Effector CD8-positive, alpha-beta T cell (primary cell): ENCODE measurements at places on chromosomes 4 and X.

DNA sequence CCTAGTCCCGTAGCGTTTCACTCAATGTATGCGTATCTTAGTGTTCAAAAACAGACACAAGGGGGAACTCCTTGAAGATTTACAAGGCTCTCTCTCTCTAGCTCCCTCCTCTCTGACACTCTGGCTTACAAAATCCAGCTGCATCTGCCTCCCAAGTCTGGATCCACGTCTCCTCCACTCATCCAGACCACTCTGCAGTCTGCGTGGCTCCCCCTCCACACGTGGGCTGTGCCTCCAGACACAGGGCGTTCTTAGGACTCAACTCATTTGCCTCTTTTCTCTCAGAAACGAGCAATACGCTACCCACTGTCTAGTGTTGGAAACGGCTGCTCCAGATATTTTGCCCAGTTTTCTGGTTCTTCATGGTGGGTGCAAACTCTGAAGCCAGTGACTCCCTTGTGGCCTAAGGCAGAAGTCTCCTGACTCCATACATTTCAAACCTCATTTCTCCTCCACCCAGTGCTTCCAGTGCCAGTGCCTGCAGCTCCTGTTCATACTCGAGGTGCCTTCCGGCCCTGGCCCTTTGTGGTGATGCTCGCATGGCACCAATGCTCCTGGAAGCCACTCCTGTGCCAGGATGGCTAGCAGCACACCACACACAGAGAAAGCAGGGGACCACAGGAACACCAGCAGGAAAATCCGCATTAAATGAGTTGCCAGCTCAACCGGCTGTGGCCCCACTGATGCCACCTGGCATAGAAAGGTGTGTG lies 24.1 kb downstream of the NAT8L start:
- DNase-seq, result no peak

- DNase-seq, result no peak
These were observed 103.8 kb upstream of the PSAPL1 start for GRCh38 chr4:7538518-7538917.

DNA sequence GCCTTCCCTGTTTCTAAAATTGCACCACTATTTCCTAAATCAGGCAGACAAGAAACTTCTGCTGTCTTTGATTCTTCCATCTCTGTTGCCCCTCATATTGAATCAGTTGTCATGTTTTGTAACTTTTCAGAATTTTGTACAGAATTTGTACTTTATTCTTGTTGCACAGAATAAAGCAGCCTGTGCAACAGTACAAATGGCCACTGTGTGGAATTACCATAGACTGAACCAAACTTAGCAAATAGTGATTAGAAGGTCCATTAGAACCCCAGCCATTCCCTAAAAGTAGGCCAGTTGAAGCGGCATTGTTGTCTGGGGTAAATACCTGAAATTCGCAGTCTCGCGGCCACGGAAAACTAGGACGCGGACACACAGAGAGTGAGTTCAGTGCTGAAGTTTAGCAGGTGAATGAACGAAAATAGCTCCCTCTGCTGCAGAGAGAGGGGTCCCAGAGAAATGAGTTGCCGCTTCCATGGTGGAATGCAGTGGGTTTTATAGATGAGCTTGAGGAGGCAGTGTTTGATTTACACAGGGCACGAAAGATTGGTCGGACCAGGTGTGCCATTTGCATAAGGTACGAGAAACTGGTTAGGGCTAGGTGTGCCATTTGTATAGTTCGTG lies 71.8 kb downstream of the C4orf33 start:
- DNase-seq, result no peak

GRCh38 chr4:138728566-138728965 lies 287.0 kb upstream of the NOCT start:
- no peak for DNase-seq

- no peak for DNase-seq
These were observed 29.9 kb downstream of the FGFRL1 start for GRCh38 chr4:1041147-1041935.

- DNase-seq, result no peak
These were observed 63.1 kb downstream of the SLC10A7 start for GRCh38 chr4:146458594-146458993.

DNA sequence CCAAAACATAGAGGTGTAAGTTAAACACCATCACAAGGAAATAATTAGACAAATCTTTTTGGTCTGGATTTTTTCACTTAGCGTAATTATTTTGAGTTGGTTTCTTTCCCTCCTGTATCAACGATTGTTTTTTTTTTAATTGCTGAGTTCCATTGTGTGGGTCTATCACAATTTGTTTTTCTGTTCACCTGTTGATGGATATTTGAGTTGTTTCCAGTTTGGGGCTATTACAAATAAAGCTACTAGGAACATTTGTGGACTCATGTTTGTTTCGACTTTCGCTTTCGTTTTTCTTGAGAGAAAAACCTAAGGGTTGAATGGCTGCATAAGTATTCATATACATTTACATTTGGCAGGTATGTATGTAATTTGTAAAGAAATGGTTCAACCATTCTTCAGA lies 20.4 kb upstream of the FBXW7 start:
- no peak for DNase-seq

GRCh38 chr4:108787724-108788123 lies 24.9 kb upstream of the ETNPPL start:
- DNase-seq, result no peak

DNA sequence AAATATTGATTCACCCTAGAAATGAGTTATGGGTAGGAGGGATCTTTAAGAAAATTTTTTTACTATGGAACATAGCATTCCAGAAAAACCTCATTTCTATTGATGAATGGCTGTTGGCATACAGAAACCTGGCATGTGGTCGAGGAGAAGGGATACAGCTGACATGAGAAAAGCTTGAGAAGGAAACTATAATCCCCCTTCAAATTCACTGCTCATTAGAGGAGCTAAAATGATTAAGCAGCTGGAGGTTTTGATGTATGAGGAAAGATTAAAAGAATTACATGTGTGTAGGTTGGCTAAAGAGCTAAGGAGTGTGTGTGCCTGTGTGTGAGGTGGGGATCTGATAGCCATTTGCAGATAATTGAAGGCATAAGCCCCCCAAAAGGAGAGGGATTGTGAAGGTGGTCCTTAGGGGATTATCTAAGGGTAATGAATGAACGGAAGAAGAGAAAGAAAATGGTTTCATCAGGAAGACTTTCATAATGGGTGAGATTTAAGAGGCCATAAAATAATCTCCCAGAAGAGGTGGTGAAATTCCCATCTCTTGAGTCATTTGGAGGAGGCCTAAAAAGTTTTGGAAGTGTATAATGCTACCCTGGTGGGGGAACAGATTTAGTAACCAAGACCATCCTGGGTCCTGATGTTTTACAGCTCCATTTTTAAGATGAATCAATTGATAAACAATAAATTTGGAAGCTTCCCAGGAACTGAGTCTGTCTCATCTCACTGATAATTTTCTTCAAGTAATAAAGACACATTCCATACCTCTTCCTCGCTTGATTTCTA lies 272.0 kb upstream of the HAND2 start:
- DNase-seq, result no peak

- DNase-seq, result no peak
These were observed 7.0 kb downstream of the CD38 start for GRCh38 chr4:15784959-15785634.

- no peak for DNase-seq
These were observed 11.6 kb upstream of the EOLA2 start for GRCh38 chrX:149949743-149950436.

DNA sequence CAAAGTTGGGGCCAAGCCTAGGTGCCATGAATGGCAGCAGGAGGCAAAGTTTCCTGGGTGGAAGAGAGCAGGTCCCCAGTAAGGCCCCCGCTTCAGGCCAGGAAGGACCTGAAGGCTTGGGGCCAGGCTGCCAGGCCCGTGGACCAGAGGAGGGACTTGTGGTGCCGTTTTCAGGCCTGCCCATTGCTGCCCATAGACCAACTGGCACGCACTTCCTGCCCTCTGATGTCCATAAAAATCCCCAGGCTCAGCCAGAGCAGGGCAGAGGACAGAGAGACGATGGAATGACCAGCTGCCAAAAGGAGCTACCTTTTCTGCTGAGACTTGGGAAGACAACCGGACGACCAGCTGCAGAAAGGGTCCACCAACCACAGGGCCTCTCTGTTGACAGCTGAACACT lies 1205.5 kb downstream of the ARAP2 start:
- no peak for DNase-seq

DNA sequence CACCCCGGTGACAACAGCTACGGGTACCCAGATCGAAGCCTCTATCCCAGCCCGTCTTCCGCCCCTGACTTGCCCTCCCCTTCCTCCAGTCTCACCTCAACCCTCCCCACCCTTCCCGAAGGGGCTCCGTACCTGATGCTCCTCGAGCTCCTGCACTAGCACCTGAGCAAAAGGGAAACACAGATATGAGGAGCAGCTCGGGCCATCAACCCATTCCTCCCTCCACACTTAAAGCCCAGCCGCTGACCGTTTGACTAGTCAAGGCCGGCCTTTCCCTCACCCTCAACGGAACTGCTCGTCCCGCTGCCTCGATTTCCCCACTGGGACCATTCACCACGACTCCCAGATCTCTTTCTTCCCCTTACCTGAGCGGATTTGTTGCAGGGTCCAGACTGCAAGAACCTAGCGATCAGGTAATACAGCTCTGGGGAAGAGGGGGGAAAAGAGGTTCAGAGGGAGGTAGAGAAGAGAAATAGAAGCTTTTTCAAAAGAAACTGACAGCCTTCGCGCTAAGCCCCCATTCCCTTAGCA lies 731 bp downstream of the BRWD3 start:
- DNase-seq, result peak; percentile 3

- no peak for DNase-seq
These were observed 342.8 kb downstream of the FBXW7 start for GRCh38 chr4:152193059-152193458.

GRCh38 chr4:8504279-8505007 lies 63.9 kb downstream of the TRMT44 start:
- DNase-seq, result no peak

- no peak for DNase-seq
These were observed 4.5 kb downstream of the MMRN1 start for GRCh38 chr4:89899152-89899551.

GRCh38 chrX:93875621-93876282 lies 201.7 kb downstream of the FAM133A start:
- no peak for DNase-seq

- DNase-seq, result no peak
These were observed 32.3 kb downstream of the RASL11B start for GRCh38 chr4:52894443-52894842.

DNA sequence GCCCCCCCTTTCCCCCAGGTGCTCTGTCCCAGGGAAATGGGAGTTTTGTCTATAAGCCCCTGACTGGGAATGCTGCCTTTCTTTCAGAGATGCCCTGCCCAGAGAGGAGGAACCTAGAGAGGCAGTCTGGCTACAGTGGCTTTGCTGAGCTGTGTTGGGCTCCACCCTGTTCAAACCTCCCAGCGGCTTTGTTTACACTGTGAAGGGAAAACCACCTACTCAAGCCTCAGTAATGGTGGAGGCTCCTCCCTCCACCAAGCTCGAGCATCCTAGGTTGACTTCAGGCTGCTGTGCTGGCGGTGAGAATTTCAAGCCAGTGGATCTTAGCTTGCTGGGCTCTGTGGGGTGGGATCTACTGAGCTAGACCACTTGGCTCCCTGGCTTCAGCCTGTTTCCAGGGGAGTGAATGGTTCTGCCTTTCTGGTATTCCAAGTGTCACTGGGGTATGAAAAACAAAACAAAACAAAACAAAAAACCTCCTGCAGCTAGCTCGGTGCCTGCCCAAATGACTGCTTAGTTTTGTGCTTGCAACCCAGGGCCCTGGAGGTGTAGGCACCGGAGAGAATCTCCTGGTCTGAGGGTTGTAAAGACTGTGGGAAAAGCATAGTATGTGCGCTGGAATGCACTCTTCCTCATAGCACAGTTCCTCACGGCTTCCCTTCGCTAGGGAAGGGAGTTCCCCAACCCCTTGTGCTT lies 41.7 kb downstream of the ITM2A start:
- no peak for DNase-seq

- DNase-seq, result no peak
These were observed 34.6 kb downstream of the RTL5 start for GRCh38 chrX:72097098-72097497.

- DNase-seq, result no peak
These were observed 139.4 kb upstream of the CPEB2 start for GRCh38 chr4:14862891-14863290.

DNA sequence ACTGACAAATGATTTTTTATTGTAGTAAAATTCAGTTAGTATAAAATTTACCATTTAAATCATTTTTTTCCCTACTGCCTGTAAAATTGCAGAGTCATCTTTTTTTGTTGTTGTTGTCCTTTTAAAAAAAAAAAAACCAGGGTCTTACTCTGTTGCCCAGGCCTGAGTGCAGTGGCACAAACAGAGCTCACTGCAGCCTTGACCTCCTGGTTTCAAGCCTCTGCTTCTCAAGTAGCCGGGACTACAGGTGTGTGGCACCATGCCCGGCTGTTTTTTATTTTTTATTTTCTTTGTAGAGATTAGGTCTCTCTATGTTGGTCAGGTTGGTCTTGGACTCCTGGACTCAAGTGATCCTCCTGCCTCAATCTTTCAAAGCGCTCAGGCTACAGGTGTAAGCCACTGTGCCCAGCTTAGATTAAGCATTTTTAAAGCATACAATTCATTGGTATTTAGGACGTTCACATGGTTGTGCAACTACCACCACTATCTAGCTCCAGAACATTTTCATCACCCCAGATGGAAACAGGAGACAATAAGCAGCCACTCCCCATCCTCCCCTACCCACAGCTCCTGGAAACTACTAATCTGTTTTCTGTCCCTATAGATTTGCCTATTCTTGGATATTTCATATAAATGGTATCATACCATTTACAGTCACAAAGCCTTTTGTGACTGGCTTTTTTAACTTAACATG lies 59.7 kb upstream of the PGRMC2 start:
- no peak for DNase-seq

- no peak for DNase-seq
These were observed 25.2 kb upstream of the G3BP2 start for GRCh38 chr4:75698162-75698962.

DNA sequence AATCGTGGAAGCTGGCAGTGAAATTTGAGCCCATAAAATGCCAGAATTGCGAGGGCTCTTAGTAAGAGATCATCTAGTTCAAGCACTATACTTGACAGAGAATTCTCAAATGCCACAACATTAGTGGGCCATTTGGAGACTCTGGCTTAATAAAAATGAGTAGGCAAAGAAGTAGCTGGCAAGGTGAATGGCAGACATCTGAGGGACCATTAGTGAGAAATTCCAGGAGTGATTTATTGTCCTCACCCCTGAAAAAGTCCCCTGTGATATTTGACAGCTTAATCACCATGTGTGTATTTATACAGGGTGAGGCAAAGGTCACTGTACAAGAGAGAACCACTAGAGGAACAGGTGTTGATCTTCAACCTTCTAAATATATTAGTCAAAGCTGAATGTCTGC lies 207.5 kb downstream of the CHRDL1 start:
- DNase-seq, result no peak

- no peak for DNase-seq
These were observed 133.2 kb downstream of the TLL1 start for GRCh38 chr4:166006217-166006616.

DNA sequence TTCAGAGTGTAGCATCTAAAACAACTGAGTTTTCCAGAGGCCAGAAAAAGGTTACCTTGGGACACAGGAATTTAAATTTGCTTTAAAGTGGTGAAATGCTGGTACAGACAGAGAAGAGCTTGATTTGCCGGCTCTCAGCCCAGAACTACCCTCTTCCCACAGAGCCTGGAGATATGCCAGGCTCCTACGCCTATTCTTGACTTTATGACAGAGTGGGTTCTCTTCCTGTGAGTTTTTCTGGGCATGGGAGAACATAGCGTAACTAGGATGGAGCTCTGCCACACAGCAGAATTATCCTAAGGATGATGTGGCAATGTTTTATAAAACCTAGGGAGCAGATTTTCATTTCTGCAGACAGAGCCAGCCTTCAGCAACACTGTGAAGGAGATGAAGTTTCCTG lies 241.8 kb downstream of the GRIA3 start:
- no peak for DNase-seq
